ENCODE measurements at places on chromosomes 11 and 22.

DNA sequence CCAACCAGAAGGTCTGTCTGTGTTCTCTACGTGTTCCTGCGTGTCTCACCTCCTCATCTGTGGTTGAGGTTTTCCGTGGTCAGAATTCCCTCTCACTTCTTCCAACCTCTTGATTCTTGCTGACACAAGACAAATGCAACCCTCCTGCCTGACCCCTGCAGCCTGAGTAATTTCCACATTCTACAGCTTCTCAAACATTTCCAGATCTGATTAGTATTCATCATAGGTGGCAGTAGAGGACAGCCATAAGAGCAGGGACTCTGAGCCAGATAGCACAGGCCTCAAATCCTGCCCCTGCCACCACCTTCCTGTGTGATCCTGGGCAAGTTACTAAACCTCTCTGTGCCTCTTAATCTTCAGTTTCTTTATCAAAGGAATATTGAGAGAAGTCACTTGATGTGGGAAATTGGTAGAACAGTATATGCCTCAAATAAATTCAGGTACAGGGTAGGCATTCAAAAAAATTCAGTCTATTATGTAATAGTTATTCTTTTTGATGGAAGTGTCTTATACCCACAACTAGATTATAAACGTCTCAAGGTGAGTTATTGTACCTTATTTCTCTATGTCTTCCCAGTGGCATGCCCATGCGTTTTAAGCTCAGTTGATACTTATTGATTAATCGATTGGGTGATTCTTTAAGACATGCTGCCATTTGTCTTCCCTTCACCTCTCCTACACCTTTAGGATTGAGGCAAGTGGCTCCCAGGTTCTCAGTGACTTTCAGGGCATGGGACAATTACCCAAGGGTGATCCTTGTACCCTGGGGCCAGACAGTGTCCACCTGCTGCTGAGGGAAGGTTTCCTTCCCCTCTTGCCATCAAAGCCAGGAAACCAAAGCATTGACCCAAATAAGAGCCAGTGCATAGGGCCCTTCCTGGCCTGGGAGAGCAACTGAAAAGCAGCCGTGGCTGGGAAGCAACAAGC, 19.6 kb downstream of the POU2AF1 start:
- no peak overlapping the region for H3K27ac ChIP-seq
- DNase-seq: no peak
- H3K27me3 ChIP-seq: no peaks in the 10 kb centered on the region
- H3K4me3 ChIP-seq: no peak overlapping the region
- no peaks in the 10 kb centered on the region for H3K36me3 ChIP-seq

DNA sequence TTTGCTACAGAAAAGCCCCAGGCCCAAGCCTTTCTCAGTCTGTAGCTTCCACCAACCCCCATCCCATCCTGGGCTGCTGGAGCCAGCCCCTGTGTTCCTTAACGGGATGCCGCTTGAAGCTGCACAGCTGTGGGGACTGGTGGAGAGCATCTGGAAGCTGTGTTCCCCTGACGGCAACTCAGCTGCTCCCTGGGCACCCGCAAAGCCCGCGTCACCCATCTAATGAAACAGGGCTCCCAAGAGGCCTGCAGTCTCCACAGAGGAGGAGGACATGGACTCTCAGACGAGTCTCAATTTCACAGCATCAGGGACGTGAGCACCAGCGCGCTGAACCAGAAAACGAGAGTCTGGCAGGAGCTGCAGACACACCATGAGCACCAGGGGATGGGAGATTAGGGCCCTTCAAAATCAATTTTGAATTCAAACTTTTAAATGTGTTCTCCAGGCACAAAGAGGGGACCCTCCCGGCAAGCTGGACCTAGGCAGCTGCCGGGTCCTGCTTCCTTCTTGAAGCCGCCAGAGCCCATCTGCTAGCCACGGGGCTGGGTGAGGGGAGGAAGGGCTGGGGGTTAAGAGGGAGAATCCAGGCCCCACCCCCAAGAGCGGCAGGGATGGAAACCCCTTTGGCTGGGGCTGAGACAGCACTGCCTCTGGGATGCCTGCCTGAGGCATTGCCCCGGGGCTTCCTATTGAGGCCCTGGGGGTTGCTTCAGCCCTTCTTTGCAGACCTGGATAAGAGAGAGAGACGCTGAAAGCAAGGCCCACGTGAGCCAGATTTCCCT, 21.0 kb downstream of the LMO1 start:
- peaks cover 3% of the 10 kb centered on the region for H3K4me1 ChIP-seq
- no peak for DNase-seq
- H3K4me3 ChIP-seq: no peak overlapping the region
- no peak overlapping the region for H3K27ac ChIP-seq
- peaks cover 4% of the 10 kb centered on the region for H3K36me3 ChIP-seq
- peaks cover 56% of the 10 kb centered on the region for H3K27me3 ChIP-seq

DNA sequence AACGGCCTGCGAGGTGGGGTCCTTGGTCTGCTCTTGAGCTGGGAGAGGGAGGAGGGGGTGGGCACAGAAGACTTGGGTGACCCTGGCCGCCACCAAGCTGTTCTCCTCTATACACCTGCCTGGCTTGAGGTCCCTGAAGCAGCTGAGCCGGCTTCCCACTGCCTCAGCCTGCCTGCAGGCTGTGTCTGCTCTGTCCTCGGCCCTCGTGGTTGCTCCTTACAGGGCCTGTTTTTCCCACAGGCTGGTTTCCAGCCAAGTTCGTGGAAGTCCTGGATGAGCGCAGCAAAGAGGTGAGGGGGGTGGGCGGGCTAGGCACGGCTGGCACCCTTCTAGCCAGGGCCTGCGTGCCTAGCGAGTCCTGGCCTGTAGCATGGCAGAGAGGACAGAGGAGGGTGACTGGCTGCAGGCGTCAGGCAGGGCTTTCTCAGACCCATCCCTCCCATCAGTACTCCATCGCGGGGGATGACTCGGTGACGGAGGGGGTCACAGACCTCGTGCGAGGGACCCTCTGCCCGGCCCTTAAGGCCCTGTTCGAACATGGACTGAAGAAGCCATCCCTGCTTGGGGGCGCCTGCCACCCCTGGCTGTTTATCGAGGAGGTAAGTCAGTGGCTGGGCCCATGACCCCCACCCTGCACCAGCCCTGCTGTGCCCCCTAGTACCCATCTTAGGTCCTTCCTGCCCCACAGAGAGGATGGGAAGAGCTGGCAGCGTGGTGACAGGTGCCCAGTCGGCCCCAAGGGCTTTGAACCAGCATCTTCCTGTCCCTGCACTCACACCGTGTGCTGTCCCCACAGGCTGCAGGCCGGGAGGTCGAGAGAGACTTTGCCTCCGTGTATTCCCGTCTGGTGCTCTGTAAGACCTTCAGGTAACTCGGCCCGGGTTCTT, 37.7 kb downstream of the SGSM3 start:
- peaks cover 18% of the 10 kb centered on the region for H3K4me1 ChIP-seq
- no peak overlapping the region for H3K4me3 ChIP-seq
- DNase-seq: no peak
- H3K27me3 ChIP-seq: no peaks in the 10 kb centered on the region
- no peak overlapping the region for H3K27ac ChIP-seq
- H3K36me3 ChIP-seq: peaks cover 8% of the 10 kb centered on the region

- no peaks in the 10 kb centered on the region for H3K36me3 ChIP-seq
- DNase-seq: no peak
- H3K4me3 ChIP-seq: no peak overlapping the region
- H3K27me3 ChIP-seq: peaks cover 28% of the 10 kb centered on the region
- peaks cover 17% of the 10 kb centered on the region for H3K4me1 ChIP-seq
Measured at GRCh38 chr22:39252461-39253434, 8.0 kb upstream of the PDGFB start.

GRCh38 chr11:34235189-34235588, 122.6 kb downstream of the ABTB2 start:
- H3K4me3 ChIP-seq: no peak overlapping the region
- peaks cover 8% of the 10 kb centered on the region for H3K4me1 ChIP-seq
- no peaks in the 10 kb centered on the region for H3K36me3 ChIP-seq
- no peak for DNase-seq

- H3K4me3 ChIP-seq: no peak overlapping the region
- peaks cover 46% of the 10 kb centered on the region for H3K27me3 ChIP-seq
- H3K4me1 ChIP-seq: peaks cover 3% of the 10 kb centered on the region
Measured at GRCh38 chr11:94656968-94657367, 89.8 kb downstream of the PIWIL4 start.

DNA sequence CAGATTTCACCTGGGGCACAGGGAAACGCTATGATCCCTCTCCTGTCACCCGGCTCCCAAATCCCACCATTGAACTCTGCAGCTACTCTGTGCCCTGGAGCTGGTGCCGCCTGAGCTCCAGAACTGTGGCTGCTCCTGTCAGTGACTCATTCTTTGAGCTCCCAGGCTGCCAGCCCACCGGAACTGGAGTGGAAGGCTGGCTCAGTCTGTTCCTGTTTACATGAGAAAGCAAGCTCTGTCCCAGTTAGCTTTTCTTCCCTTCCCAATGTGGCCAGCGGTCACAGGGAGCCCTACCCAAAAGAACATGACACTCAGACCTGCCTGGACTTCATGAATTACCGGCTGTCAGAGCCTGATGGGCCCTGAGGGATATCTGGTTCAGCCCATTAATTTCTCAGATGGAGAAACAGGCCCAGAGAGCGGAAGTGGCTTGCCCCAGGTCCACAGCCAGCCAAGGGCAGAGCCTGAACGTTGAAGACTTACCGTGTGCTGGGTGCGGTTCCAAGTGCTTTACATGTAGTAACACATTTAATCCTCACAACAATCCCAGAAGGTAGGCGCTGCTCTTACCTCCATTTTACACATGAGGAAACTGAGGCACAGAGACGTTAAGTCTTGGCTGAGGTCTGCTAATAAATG, 23.8 kb upstream of the IGSF22 start:
- H3K4me1 ChIP-seq: peaks cover 2% of the 10 kb centered on the region
- H3K4me3 ChIP-seq: no peak overlapping the region
- H3K36me3 ChIP-seq: no peaks in the 10 kb centered on the region
- peaks cover 20% of the 10 kb centered on the region for H3K27me3 ChIP-seq
- H3K27ac ChIP-seq: no peak overlapping the region
- DNase-seq: no peak

GRCh38 chr11:1053121-1053901, 16.8 kb upstream of the MUC6 start:
- H3K4me3 ChIP-seq: no peak overlapping the region
- peaks cover 4% of the 10 kb centered on the region for H3K4me1 ChIP-seq
- no peaks in the 10 kb centered on the region for H3K36me3 ChIP-seq
- no peak overlapping the region for H3K27ac ChIP-seq

DNA sequence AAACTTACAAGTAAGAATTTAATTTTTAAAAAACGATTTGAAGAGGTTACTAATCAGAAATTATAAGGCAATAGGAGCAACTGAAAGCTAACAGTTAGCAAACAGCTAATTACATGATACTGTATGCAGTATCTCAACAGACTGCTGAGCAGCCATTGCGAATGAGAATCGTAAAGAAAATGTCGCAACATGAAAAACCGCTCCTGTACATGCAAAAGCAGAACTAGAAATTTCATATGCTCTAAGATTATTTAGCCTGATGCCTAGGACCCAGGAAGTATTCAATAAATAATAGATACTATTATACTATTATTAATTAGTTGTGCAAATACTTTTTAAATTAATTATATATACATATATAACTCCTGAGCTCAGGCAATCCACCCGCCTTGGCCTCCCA, 48.7 kb upstream of the EP300 start:
- no peaks in the 10 kb centered on the region for H3K36me3 ChIP-seq
- DNase-seq: no peak
- H3K4me1 ChIP-seq: no peaks in the 10 kb centered on the region
- H3K27me3 ChIP-seq: no peaks in the 10 kb centered on the region
- H3K27ac ChIP-seq: no peak overlapping the region
- H3K4me3 ChIP-seq: no peak overlapping the region

- peaks cover 64% of the 10 kb centered on the region for H3K27me3 ChIP-seq
- peak; percentile 35 for DNase-seq
- no peak within 1 kb of the TSS for H3K27ac ChIP-seq
Measured at GRCh38 chr11:117796872-117797529, at the start of gene DSCAML1. DSCAML1 (minus strand) TSS chr11:117797216; CDS start chr11:117797079, 137 bp downstream.

GRCh38 chr11:96391698-96392307, 2.0 kb downstream of the JRKL start:
- no peaks in the 10 kb centered on the region for H3K27me3 ChIP-seq
- H3K36me3 ChIP-seq: no peaks in the 10 kb centered on the region
- H3K4me3 ChIP-seq: no peak overlapping the region

GRCh38 chr11:57541169-57541568, 3.8 kb downstream of the SMTNL1 start:
- DNase-seq: no peak
- H3K27me3 ChIP-seq: no peaks in the 10 kb centered on the region
- peaks cover 4% of the 10 kb centered on the region for H3K36me3 ChIP-seq
- H3K4me1 ChIP-seq: peaks cover 4% of the 10 kb centered on the region

- H3K27ac ChIP-seq: no peak overlapping the region
- no peaks in the 10 kb centered on the region for H3K27me3 ChIP-seq
- H3K36me3 ChIP-seq: no peaks in the 10 kb centered on the region
Measured at GRCh38 chr22:41398921-41399320, 17.2 kb downstream of the TEF start.

DNA sequence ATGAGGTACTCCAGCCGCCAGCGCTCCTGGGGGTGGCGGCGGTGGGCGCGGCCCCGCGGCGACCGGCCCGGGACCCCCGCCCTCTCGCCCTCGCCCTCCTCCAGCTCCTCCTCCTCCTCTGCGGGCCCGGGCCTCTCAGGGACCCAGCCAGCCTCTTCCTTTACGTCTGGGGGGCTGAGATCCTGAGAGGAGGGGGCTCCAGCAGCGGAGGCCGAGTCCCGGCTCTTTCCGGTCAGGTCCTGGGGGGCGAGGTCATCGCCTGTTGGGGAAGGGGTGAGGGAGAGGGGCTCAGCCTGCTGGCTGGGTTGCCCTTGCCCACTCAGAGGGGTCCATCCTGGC, 4.3 kb downstream of the ZFTA start:
- H3K4me3 ChIP-seq: no peak overlapping the region
- DNase-seq: no peak
- no peak overlapping the region for H3K27ac ChIP-seq

DNA sequence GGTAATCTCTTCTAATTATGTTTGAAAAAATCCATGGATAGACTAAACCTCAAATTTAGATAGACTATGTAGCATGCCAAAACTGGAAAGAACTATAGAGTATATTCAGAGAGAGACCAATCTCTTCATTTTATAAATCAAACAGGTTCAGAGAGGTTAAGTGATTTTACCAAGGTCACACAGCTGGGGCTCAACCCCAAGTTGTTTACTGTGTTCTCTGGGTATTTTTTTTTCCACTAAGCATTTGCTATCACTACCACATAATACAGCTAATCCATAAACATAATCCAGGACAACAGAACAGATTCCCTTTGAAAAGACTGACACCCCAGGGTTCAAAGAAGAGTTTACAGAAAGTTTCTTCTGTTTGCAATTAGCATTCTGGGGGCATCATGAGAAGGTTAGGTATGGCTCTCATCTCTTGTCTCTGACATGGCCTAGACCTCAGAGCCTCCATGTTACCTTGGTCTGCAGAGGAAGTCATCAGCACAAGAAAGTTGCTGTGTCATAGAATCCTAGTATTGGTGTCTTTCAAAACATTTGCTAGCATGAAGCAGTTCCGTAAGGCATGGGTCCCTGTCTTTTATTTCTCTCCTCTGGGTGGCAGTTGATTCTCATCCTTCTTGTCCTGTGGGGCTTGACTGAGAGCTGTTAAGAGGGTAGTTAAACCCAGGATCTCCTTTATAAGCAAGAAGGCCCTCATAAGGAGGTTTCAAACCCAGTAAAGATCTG, 94.5 kb upstream of the HSD17B12 start:
- DNase-seq: no peak
- no peak overlapping the region for H3K4me3 ChIP-seq
- H3K36me3 ChIP-seq: peaks cover 11% of the 10 kb centered on the region
- H3K4me1 ChIP-seq: peaks cover 2% of the 10 kb centered on the region
- no peak overlapping the region for H3K27ac ChIP-seq

- no peaks in the 10 kb centered on the region for H3K4me1 ChIP-seq
- H3K4me3 ChIP-seq: no peak overlapping the region
- H3K27me3 ChIP-seq: no peaks in the 10 kb centered on the region
- no peaks in the 10 kb centered on the region for H3K36me3 ChIP-seq
Measured at GRCh38 chr11:92391364-92391763, 166.7 kb downstream of the FAT3 start.
